ENCODE measurements at places on chromosomes 5 and 9.

DNA sequence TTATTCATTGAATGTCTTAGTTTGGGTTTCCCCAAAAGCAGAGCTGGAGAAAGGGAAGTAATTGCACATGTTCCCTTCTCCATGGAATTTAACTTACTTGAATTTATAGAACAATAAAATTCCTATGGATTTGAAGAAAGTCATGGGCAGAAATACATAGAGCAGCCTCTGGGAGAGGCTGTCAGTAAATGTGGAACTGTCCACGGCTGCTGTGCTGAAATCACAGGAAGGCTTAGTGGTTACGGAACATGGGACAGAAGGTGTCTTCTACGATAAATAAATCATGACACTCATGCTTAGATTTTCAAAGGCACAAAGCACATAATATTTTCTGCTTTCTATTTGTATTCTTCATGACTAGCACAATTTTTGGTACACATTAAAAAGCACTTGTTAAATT is 440.6 kb upstream of the IZUMO3 start:
- no peak for DNase-seq

DNA sequence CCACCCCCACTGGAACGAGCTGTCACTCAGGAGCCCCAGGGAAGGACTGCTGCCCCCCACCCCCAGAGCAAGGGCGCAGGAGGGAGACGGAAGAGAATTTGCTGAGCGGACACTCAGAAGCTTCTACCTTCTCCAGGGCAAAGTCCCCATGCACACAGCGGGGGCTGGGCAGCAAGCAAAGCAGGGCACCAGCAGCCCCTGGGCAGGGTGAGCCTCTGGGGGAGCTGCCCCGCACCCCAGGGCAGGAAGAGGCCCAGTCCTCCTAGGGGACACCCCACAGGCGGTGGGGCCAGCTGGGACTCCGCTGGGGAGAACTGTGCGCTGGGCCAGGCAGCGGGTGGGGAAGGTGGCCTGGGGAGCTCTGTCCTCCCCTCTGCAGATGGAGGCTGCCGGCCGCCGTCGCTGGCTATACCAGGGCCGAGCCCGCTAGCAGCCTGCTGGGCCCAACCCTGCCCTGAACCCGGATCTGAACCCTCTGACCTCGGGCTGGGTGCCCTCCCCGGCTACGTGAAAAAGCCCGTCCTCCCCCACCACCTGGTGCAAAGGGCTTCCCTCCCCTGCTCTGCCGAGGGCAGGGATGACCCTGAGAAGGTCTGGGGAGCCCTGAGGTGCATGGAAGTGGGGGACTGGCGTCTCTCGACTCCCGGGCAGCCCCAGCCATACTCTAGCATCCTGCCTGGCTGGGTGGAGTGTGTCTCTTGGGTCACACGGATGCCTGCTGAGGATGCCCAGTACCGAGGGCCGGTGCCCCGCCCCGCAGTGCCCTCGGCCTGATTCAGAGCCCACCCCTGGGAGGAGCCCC is 597 bp upstream of the SLC34A3 start:
- DNase-seq: no peak

- DNase-seq: no peak
Observed at GRCh38 chr9:121380846-121381245, 10.8 kb upstream of the STOM start.

GRCh38 chr5:128632264-128632663 is 94.2 kb upstream of the FBN2 start:
- no peak for DNase-seq

DNA sequence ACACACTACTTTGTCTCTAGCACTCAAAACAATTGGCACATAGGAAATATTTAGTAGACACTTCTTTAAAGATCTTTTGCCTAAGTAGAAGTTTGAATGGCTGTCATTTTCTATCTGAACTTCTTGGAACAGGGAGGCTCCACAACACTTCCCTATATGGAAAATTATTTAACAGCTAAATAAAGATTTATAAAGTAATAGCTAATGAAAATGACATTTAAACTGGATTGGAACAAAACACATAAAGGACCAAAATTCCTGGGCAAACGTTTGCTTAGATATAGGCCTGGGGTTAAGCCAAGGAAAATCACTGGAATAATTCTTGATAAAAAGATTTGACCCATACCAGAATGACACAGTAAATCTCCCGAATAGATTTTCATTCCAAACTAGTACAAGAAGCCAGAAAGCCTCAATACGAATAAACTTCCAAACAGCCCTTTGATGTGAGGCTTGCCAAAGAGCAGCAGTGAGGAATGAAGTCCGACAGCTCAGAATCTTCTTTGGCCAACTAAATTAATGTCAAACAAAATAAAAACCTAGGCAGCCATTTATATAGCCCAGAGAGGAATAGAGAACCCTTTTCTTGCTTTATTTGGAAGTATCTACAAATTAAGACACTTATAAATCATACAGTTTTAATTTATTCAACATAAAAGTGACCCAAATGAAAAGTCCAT is 20.3 kb upstream of the RNF180 start:
- DNase-seq: no peak

- DNase-seq: no peak
Observed at GRCh38 chr9:124553738-124554137, 46.5 kb upstream of the NR5A1 start.

DNA sequence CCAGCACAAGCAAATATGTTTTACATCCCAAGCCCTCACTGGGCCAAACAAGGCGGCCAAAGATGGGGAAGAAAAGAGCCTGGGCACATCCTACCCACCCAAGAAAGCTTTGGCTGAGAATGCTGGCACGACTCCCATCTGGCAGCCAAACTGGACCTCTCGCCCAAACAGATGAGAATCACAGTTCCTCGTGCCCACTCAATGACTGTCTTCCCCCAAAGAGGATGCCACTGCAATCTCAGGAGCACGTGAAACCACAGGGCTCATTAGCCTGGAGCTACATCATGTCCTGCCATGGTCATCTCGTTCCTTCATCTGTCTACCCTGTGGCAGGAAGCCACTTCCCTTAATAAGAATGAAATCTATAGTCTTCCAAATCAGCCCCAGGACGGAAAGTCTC is 536.8 kb downstream of the BNC2 start:
- no peak for DNase-seq

GRCh38 chr5:88226881-88227450 is 41.7 kb downstream of the TMEM161B start:
- no peak for DNase-seq

GRCh38 chr5:135375040-135375793 is 23.8 kb downstream of the MACROH2A1 start:
- no peak for DNase-seq

GRCh38 chr5:172410160-172410559 is 44.2 kb downstream of the SH3PXD2B start:
- no peak for DNase-seq

DNA sequence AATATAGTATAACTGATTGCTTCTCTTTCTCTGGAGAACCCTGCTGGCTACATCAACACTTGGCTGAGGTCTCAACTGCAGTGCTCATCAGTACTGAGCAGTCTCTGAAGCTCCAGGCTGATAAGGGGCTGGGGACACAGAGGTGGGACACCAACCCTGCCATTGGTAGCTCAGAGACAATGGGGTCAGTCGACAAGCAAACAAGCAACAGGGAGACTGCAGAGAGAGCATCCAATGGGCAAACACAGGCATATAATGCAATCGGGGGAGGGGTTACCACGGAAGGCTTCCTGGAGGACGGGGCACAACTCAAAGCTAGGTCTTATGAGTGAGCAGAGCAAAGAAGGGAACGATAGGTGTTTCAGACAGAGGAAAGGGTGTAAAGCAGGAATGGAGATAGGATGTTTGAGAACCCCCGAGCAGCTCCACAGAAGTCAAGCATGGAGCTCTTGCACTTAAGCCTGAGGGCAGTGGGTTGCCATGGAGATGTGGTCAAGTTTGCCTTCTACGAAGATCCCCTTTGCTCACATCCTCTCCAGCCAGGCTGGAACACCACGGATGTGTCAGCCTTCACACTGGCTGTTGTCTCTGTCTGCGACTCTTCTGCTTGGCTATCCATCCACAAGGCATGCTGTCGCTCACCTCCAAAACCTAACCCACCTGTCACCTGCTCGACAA is 21.5 kb upstream of the AKNA start:
- no peak for DNase-seq

GRCh38 chr5:32639943-32640342 is 54.6 kb downstream of the SUB1 start:
- DNase-seq: no peak

DNA sequence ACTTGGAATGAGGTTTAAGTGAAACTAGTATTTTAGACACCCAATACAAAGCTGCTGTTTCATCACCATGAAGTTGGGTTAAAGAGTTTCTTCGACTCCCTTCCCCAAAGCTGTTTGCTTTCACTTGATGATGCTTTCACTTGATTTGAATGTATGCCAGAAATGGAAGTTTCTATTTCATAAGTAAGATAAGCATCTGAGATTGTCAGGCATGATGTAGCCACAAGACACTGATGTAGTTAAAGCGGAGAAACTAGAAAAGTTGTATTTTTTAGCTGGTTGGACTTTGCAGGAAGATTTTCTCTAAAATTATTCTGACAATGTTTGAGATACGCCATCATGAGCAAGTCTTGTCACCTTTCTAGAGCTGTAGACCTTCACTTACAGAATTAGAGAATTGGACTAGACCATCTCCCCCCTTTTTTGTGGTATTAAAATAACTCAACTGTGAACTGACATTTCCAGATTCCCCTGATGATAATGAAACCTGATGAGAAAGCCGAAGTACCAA is 20.0 kb downstream of the MOCS2 start:
- no peak for DNase-seq

GRCh38 chr5:77168161-77168878 is 42.2 kb upstream of the PDE8B start:
- no peak for DNase-seq

- DNase-seq: no peak
Observed at GRCh38 chr5:35626108-35626507, 8.4 kb downstream of the SPEF2 start.

- no peak for DNase-seq
Observed at GRCh38 chr9:37156781-37157356, 36.5 kb downstream of the ZCCHC7 start.

DNA sequence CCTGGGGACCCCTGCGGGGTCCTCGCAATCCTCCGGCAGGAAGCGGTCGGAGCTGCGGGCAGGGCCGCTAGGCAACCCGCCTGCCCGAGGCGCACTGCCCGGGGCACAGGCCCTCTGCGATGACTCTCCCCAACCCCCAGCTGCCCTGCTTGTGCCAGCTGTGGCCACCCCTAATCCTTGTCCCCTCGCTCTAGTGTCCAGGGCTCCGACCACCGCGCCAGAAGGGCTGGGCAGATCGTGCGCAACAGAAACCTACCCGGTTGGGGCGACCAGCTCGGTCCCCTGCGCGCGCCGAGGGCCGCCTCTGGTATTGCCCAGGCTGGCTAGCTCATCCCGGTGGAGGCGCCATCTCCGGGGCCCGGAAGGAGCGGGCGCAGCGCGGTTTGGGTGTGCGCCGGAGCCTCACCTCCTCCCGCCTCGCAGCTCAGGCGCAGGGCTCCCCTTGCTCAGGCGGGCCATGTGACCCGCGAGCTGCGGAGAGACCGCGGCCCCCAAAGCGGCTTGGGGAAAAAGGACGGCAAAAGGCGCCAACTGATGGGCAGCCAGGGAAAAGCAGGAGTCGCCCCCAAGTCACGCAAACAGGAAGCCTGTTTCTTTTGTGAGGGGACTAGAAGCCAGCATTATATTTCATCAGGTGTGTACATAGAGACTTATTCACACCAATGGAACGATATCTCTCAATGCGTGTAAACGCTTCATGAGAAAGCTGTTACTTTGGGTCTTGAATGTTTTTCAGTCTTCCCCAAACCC is 46.8 kb upstream of the RNF20 start:
- DNase-seq: no peak

- no peak for DNase-seq
Observed at GRCh38 chr9:14247577-14247976, 66.4 kb downstream of the NFIB start.

DNA sequence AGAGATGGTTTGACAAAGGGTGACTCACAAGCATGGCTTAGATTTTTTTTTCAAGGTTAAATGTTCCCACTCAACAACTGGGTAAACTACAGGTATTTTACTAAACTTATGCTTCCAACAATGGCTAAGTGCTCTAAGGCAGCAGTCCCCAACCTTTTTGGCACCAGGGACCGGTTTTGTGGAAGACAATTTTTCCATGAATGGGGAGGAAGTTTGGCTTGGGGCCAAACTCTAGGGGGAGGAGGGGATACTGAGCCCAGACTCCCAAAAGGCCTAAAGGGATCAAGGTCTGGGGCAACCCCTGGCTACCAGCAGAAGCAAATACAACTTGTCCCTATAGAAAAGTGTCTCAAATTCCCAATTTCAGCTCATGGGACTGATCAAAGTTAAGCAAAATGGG is 32.0 kb upstream of the HSD17B3 start:
- no peak for DNase-seq

DNA sequence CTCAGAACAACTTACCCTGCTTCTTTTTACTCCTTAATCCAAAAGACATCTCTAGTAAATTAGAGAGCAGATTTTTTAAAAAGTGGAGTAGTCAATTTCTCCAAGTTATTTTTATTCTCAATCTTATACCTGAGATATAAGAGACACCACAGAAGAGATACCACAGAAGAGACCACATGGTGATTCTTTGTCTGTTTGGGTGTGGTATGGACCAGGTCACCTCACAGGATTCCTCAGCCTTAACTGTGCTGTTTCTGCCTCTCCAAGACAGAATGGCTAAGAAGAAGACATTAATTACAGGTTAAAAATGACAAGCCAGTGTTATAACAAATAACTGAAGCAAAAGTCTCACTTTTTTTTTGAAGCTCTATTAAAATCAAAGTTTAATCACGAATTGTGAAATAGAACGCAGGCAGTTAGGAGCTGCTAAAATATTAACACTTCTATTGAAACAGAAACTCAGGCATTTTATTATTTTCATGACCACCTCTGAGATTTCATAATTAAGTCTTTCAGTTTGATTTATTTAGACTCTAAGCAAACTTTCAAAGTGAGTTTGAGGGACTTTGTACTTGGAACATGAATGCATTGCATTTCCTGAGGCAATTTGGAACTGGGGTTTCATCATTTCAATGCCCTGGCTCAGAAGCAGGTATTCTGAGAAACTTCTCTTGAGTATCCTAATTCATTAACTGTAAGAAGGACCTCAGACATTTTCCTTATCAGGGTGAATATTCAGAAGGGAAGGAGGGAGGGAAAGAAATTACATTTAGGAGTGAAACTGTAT is 280.7 kb downstream of the KCTD16 start:
- DNase-seq: no peak

DNA sequence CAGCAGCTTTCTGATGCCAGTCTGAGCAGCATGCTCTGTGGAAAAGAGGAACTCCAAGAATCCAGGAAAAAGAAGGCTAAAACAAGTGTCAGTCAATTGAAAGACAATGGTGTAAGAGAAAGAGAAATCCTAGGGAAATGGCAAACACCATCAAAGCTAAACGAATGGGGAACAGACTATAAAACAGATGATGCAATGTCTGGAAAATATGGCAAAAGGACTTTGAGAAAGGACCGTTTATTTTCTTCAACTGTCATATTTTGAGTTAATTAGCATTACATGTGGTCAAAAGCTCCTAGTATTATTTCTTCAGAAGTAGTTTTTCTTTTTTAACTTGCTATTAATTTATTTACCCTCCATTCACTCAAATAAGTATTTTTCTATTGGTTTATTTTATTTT is 465.2 kb downstream of the LRRC70 start:
- no peak for DNase-seq

- no peak for DNase-seq
Observed at GRCh38 chr9:126842220-126842842, 18.1 kb upstream of the ZBTB34 start.

- no peak for DNase-seq
Observed at GRCh38 chr9:106104887-106105286, 410.5 kb downstream of the TMEM38B start.

- no peak for DNase-seq
Observed at GRCh38 chr5:148540647-148541046, 113.7 kb downstream of the HTR4 start.
